ENCODE measurements at places on chromosomes 4 and X.

DNA sequence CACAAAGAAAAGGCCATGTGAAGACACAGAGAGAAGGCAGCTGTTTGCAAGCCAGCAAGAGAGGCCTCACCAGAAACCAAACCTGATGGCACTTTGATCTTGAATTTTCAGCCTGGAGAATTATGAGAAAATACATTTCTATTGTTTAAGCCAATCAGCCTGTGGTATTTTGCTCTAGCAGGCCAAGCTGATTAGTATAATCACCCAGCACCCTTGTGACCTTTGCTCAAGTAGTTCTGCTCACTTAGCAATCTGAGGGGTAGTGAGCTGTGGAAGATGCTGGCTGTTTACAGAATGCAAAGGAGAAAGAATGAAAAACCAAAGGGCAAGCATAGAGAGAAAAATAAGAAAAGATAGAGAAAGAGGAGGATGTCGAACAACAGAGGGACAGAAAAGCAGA lies 396.4 kb upstream of the BOD1L1 start:
- DNase-seq: no peak

DNA sequence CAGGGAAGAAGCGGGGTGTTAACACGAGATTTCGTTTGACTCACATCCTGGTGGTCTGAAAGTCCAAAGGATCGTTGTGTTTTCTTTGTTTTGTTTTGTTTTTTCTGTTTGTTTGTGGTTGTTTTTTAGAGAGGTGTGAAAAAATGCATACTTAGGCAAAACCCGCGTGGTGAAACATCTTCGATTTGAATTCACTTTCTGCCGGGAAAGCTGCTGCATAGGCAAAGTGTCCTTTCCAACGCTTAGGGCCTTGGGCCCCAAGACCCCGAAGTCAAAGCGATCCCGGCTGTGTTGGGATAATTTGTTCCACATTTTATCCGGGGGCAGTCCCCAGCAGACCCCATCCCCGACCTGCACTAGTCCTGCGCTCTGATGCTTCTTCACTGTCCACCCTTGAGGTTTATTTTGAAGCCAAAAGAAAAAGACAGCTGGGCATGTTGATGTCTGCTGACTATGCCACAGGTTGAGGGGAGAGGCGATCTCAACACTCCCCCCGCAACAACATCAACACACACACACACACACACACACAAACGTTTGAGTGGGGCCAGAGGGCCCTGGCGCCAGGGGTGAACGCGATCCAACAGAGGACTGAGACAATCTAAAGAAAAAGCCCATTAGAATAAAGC lies 2.0 kb downstream of the MSX1 start:
- DNase-seq: no peak

- no peak for DNase-seq
Observed at GRCh38 chrX:114152130-114152529, 431.8 kb upstream of the HTR2C start.

DNA sequence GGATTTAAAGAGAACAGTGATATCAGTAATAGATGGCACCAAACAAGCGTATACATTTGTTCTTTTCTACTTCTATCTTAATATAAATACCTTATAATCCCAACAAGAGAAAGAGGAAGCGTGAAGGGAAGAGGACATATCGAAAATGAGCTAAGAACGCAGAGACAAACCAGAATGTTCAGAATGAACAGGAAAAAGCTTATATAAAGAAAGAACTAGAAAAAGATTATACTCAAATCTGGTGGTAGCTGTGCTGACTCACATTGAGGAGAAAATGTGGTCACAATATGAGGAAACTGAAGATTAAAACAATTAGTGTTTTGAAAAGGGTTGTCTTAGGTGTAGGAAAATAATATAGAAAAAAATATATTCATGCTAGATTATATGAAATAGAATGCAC lies 2.0 kb upstream of the GPR34 start:
- DNase-seq: no peak

DNA sequence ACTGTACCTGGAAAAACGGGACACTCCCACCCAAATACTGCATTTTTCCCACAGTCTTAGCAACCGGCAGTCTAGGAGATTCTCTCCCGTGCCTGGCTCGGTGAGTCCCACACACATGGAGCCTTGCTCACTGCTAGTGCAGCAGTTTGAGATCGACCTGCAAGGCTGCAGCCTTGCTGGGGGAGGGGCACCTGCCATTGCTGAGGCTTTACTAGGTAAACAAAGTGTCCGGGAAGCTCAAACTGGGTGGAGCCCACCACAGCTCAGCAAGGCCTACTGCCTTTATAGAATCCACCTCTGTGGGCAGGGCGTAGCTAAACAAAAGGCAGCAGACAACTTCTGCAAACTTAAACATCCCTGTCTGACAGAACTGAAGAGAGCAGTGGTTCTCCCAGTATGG lies 205.2 kb downstream of the CHIC1 start:
- DNase-seq: no peak

DNA sequence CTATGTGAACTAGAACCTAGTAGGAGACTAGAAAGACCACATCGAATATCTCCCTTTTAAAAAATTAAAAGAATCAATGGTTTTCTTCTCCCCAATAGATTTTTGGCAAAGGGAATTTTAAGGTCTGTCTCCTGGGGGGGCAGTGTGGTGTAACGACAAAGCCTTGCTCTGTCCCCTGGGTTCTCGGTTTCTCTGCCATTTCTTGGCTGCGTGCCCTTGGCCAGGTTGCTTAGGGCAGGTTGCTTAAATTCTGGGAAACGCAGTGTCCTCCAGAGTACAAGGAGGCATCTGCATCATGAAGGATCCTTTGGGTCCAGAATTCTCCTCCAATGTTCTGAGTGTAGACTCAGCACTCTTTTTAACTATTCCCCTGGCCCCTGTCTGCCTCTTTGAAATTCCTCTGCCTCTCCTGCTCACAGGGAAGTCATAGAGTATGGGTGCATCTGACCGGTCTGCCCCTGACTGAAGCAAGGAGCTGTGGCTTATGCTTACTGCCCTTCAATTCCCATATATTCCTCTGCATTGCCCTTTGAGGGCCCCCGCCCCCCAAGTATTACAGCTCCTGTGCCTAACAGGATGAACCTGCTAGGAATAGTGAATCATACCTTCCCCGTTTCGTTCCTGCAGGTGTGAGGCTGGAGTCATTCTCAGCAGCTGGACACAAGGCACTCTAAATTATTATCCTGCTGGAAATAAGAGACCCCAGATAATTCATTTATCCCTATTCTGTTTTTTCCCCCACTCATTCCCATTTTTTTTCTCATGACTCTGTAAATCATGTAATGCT lies 2.2 kb downstream of the KIT start:
- DNase-seq: no peak

GRCh38 chr4:104393655-104394324 lies 100.9 kb downstream of the CXXC4 start:
- DNase-seq: no peak

Data from anterior cingulate cortex (tissue), 58 donors.